Activated CD4-positive, alpha-beta T cell treated with anti-CD3 and anti-CD28 coated beads, Interleukin-2, amount 50 U/mL, for 48 hours (primary cell): ENCODE measurements at places on chromosomes 2 and 18.

GRCh38 chr2:134679745-134680144 lies 39.1 kb downstream of the TMEM163 start:
- DNase-seq, result no peak

DNA sequence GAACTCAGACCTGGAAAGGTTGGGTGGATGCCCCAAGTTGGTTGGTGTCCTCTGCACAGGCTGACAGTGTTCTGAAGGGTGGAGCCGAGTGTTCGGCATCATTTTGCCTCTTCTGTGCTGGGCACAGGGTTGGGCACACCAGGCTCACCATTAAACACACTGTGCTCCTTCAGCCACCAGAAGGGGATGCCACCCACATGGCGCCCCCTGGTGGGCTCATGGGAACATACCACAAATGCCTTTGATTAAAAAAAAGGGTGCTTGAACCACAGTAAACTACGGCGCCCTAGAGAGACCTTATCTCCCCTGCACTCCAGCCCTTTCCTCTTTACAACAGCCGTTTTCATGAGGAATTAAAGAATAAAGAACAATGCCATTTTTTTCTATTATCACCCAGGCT lies 89.4 kb downstream of the CELF4 start:
- DNase-seq, result peak; percentile 11

DNA sequence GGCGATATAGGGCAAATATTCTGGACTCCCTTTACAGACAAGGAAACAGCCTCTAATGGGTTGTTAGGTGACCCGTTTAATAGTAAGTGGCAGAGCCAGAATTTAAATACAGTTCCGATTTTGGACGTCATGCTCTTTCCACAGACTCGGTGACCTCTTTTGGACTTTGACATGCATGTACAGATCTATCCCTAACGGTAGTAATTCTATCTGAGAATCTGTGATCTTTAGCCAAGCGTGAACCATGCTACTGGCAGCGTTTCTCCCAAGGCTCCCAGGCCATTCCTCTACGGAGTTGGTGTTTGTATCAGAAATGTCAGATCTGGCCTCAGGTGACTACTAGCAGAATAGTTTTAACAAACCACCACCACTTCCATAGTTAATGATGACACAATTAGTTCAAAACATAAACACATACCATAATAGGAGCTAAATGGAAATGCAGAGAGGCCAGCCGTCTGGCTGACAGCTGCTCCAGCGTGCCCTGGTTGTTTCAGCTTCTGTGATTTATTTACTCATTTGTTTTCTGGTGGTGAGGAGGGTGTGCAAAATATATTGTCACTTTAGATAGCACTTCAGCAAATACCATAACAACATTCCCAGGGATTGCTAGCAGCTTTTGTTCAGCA lies 304.6 kb upstream of the LYPD1 start:
- DNase-seq, result no peak

DNA sequence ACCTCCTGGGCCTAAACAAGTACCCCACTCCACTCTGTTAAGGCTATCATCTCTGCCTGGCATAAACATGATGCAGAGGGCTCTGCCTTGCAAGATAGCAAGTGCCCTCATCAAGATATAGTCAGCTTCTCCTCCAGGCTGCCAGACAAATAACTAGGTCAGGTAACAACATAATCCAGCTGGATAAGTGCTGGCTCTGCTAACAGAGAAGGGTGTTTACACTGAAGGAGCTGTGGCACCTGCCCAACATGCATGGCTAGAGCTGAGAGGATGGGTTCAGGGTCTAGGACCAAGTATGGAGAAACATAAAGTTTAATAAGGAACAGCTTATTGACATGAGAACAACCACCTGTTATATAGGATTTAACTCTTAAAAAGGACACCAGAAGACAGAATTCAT lies 42.8 kb downstream of the DLGAP1 start:
- no peak for DNase-seq

- no peak for DNase-seq
Measured at GRCh38 chr18:1014509-1014908, 109.8 kb downstream of the ADCYAP1 start.

DNA sequence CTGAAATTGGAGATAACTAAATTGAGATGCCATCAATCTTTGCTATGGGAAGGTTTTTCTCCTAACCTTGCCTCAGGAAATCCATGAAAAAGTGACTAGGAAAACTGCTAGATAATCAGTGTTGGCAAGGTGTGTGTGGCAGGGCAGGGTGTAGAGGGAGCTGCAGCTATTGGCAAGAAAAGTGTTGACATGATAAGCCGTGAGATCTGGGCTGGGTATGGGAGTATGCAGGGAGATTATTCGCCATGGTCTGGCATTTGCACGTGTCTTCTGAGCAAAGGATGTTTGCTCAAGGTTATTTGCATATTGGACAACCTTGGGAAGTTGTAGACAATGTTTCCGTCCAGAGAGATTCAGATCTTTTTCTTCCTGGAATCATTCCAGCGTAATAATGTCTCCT lies 74.7 kb downstream of the SERPINB8 start:
- DNase-seq, result no peak

- DNase-seq, result no peak
Measured at GRCh38 chr2:217065695-217066405, 206.0 kb upstream of the TNP1 start.

DNA sequence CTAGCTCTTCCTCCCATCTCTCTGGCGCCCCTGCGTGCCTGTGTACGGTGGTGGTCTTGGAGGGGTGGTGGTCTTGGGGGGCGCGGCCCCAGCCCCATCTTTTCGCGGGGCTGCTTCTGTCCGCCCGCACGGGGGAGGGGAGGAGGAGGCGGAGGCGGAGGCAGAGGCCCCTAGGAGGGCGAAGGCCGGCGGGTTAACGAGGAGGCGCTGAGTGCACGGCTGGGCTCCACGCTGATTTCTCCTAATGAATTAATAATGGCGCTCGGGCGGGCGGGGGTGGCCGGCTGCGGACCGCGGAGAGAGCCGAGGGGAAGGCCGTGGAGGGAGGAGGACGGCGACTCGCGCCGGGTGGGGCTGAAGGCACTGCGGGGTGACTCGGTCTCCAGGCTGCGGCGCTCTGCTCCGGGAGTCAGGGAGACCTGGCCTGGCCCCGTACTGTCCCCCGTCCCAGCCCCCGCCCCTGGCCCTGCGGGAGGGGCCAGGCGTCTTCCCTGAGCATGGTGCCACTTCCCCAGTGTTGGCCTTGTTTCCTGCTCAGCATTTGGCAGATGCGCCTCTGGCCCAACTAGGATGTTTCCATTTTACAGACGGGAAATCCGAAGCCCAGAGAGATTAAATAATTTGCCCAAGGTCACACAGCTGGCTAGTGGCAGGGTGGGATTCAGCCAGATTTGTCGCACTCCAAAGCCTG lies 6.0 kb downstream of the GAREM2 start:
- DNase-seq, result no peak

DNA sequence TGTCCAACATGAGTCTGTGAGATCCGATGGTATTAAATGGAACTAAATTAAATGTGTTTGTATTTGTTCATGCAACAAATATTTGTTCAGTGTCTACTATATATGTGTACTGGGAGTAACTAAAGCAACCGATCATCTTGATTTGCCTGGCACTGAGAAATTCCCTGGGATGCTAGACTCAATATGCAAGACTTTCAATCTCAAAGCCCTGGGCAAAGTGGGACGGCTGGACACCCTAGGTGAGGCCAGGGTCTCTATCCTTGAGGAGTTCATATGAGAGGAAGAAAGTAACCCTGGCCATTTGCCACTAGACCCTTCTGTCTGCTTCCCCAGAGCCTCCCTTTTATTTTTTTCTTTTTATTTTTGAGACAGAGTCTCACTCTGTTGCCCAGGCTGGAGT lies 44.0 kb upstream of the HPCAL1 start:
- DNase-seq, result no peak

DNA sequence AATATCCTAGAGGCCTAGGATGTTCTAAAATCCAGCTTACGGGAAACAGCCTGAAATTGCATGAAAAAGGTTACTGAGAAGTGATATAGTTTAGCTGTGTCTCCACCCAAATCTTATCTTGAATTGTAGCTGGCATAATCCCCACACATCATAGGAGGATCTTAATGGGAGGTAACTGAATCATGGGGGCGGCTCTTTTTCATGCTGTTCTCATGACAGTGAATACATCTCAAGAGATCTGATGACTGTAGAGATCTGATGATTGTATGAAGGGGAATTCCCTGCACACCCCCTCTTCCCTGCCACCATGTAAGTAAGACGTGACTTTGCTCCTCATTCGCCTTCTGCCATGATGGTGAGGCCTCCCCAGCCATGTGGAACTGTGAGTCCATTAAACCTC lies 385.6 kb upstream of the ID2 start:
- DNase-seq, result no peak
